ENCODE measurements at places on chromosomes 7 and 10.

GRCh38 chr7:96100737-96101136, 221.2 kb downstream of the SLC25A13 start:
- DNase-seq, result no peak

DNA sequence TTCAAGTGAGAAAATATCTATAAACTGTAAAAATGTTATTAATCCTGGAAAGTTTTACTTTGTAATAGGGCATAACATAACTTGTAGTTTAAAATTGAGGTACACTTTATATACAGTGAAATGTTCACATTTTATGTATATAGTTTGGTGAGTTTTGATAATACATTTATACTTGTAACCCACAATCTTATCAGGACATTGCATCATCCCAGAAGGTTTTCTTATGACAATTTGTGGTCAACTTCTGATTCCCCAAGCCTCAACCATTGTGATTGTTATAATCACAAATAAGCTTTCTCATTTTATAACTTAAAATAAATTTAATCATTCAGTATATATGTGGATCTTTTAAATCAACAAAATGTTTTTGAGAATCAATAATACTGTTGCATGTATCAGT, 151.1 kb downstream of the TFPI2 start:
- no peak for DNase-seq

GRCh38 chr7:51368334-51368733, 51.7 kb upstream of the COBL start:
- DNase-seq, result no peak

GRCh38 chr7:20193873-20194272, 23.3 kb downstream of the MACC1 start:
- DNase-seq, result no peak

- no peak for DNase-seq
Measured at GRCh38 chr7:157709531-157710251, 372.9 kb downstream of the DNAJB6 start.

- no peak for DNase-seq
Measured at GRCh38 chr7:125154930-125155329, 225.3 kb upstream of the POT1 start.

DNA sequence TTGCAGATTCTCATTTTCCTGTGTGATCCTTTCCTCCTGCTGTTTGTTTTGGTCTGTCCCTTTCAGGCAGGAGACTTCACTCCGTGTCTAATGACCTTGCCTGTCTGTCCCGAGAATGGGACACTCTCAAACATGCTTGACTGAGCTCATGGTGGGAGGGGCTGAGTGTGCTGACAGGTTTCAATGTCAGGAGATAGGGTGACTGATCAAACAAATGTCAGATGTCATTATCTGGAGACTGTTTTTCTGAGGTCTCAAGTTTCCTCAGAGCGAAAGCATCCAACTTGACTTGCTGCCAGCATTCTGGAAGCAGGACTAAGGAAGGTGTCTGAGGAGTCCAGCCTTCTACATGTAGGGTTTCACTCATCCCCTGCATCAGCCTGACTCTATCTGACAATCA, 228.8 kb upstream of the KIAA1217 start:
- no peak for DNase-seq

GRCh38 chr10:29714096-29714874, 79.5 kb upstream of the SVIL start:
- DNase-seq, result no peak

- no peak for DNase-seq
Measured at GRCh38 chr10:5442990-5443370, 30.6 kb downstream of the NET1 start.

GRCh38 chr10:30059209-30060107, at the start of gene JCAD:
JCAD (minus strand) TSS chr10:30059586; CDS start chr10:30047812, 11,774 bp downstream.
- DNase-seq, result peak; percentile 46

GRCh38 chr7:137354396-137354795, 10.9 kb upstream of the PTN start:
- no peak for DNase-seq

- DNase-seq, result no peak
Measured at GRCh38 chr7:112233048-112233697, 26.7 kb downstream of the ZNF277 start.

GRCh38 chr10:75140246-75140645, 28.8 kb downstream of the SAMD8 start:
- DNase-seq, result no peak

DNA sequence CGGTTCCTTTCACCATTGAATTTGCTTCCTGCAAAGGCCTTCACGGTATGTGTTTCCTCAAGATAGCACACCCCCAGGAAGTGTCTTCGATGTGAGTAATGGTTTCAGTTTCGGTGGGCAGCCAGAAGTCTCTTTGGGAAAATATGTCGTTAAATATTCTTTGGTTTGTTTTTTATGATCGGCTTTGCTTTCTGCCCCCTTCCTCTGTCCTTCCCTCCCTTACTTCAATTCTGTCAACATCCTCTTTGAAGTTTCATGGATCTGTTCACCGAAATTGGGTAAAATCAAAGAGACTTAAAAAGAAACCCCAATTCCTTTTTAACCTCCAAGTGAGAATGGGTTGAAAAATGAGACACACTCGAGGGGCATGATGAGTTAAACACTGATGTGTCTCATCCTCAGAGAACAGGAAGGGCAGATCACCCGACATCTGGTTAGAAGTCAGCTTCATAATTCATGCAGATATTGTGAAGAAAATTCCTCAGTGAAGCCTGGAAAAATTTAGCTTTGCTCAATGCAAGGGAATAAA, 170.8 kb upstream of the HABP2 start:
- DNase-seq, result no peak

DNA sequence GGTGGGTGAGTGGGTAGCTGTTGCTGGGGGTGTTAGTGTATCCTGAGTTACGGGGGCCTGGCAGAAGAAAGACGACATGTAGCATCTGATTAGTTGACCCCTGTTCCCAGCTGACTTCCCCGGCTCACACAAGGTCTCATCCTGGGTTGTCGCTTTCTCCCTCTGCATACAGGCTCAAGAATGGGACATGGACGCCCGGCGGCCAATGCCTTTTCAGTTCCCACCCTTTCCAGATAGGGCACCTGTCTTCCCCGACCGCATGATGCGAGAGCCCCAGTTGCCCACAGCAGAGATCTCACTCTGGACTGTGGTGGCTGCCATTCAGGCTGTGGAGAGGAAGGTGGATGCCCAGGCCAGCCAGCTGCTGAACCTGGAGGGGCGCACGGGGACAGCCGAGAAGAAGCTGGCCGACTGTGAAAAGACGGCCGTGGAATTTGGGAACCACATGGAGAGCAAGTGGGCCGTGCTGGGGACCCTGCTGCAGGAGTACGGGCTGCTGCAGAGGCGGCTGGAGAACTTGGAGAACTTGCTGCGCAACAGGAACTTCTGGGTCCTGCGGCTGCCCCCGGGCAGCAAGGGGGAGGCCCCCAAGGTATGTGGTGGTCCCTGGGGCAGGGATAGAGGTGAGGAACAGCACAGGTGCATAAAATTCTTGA, 2.9 kb downstream of the ZNF282 start:
- no peak for DNase-seq

- no peak for DNase-seq
Measured at GRCh38 chr10:34650156-34650555, 164.9 kb downstream of the PARD3 start.

- peak; percentile 28 for DNase-seq
Measured at GRCh38 chr7:73615886-73616285, 8.4 kb downstream of the MLXIPL start.

GRCh38 chr10:45614869-45615268, 57.7 kb downstream of the ZFAND4 start:
- no peak for DNase-seq

DNA sequence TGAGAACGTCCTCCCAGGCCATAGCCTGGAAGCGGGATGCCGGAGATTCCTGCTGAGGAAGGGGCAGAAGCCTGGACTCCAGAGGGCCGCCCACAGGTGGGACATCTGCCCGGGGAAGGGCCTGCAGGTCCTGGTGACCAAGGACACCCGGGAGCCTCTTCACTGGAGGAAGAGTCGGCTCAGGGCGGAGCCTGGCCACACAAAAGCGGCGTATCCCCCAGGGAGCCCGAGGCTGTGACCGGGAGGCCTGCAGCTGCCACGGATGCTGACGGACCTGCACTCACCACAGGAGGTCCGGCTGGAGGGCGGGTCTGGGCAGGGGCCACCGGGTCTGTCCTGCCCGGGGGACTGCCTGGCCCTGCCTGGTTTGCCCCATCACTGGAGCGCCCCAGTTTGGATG, 15.5 kb upstream of the ADGRA1 start:
- DNase-seq, result no peak

DNA sequence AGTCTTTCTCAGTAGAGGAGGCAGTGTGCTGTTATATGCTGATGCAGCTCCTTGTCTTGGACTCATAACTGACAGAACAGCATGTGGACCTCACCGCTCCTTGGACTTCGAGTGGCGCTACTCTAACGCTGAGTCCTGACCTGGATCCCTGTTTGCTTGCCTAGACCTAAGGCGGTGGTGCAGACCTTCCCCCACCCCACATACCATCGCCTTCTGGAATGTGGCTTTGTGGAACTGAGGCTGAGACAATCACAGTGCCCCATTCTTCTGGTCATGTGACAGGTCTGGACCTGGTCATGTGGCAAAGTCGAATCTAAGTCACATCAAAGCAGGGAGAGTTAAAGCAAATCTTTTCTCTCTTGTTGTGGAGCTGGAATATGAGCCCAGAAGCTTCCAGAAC, 190.7 kb upstream of the MKI67 start:
- DNase-seq, result no peak

GRCh38 chr10:63537536-63537935, 16.3 kb downstream of the REEP3 start:
- no peak for DNase-seq

DNA sequence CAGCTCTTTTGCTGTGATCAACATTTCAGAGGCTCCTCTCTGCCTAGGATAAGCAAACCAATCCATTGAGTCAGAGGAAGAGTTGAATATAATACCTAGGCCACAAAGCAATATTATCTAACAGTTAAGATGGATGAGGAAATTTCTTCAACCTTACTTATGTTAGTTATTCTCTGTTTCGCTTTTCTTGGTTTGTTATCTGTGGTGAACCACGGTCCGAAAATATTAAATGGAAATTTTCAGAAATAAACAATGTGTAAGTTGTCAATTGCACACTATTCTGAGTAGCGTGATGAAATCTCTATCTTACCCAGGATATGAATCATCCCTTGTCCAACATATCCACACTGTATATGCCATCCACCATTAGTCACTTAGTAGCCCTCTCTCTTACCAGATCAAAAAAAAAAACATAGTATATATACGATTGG, 1.5 kb upstream of the HTR7 start:
- DNase-seq, result no peak

DNA sequence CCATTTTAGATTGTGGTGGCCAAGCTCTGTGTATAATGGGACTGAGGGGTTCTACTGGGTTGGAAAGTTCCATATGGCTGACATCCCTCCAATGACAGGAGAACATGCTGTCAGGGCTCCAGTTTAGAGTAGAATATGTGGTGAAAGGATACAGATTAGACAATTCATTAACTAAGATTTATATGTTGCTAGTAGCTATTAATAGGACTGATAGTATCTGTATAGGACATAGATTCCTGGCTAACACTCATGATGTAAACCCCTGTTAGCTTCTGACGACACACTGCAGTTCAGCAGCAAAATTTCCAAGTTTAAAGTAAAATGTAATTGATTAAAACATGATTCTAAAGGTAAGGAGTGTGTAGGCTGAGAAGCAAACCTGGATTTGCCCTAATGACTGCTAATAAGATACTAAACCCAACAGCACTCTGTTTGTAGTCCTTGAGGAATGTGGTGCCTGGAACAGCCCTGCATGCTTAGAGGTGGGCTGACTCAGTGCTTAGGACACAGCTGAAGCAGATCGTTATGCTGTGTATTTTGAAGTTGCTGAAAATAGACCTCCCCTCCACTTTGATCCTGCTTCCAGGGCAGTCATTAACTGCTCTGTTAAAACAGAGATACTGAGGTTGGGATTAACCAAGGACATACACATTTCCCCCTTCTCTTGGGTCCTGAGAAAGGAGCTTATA, 1129.6 kb downstream of the SORCS3 start:
- no peak for DNase-seq

DNA sequence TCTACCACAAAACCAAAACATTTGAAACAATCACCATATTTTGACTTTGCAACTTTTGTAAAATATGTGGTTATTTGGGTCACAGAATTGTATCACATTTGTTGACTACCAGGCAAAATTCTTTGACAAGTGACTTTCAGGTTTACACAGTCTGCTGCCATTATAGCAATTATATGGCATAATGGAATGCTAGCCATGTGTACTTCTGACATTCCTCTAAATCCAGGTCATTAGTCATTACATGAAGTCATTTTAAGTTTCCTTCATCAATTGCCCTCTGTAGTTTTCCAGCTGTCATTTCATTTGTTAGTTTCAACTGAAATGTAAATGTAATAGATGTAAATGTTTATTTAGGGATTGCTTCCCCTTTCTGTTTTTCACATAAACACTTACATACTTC, 137.5 kb downstream of the IMMP2L start:
- DNase-seq, result no peak

GRCh38 chr10:71780156-71780555, 6.8 kb upstream of the VSIR start:
- no peak for DNase-seq

- no peak for DNase-seq
Measured at GRCh38 chr10:71220689-71221540, 8.5 kb downstream of the UNC5B start.

GRCh38 chr10:792792-793100, 103.3 kb upstream of the DIP2C start:
- no peak for DNase-seq

- no peak for DNase-seq
Measured at GRCh38 chr10:130263289-130263688, 127.1 kb downstream of the GLRX3 start.

- DNase-seq, result peak; percentile 79
Measured at GRCh38 chr10:45420453-45421192, 46.6 kb downstream of the ALOX5 start.

GRCh38 chr7:31116615-31117014, 64.5 kb downstream of the ADCYAP1R1 start:
- no peak for DNase-seq

DNA sequence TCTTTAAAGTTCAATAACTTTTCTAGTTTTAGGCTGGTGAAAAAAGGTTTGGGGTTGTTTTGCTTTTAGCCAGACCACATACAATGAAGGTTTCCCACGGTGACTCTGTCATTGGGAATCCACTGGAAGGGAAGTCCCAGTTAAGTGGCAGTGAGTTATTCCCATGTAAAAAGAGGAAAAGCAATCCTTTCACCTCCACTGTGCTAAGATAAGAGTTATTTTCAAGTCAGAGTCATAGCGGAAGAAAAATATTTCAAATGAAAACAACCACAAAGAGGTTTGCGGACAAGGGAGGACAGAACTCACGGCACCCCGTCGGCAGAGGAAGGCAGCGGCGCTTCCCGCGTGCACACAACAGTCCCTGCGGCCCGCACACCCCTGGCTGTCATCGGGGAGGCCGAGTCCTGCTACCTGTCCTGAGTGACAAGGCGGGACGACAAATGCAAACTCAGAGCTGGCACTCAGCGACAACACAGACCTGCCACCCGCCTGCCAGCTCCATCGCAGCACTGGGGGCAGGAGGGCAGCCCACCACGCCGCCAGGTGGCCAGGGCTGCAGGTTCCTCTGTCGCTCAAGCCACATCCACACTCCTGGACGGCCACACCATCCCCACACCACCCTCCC, 9.3 kb upstream of the PAPOLB start:
- DNase-seq, result no peak

- DNase-seq, result no peak
Measured at GRCh38 chr10:22268503-22268902, 47.7 kb upstream of the COMMD3 start.

GRCh38 chr10:34196058-34196433, 619.0 kb downstream of the PARD3 start:
- DNase-seq, result no peak

GRCh38 chr10:65128277-65128676, 1607.1 kb downstream of the REEP3 start:
- no peak for DNase-seq

Measured in HT-29 (cell line).